ENCODE measurements at places on chromosomes 1 and 21.

GRCh38 chr21:25456672-25457071 is 150.6 kb downstream of the MRPL39 start:
- DNase-seq = no peak

GRCh38 chr21:27477296-27477695 is 510.4 kb upstream of the ADAMTS5 start:
- DNase-seq = peak; percentile 73

GRCh38 chr1:1061682-1062345 is 12.3 kb downstream of the RNF223 start:
- DNase-seq = no peak

DNA sequence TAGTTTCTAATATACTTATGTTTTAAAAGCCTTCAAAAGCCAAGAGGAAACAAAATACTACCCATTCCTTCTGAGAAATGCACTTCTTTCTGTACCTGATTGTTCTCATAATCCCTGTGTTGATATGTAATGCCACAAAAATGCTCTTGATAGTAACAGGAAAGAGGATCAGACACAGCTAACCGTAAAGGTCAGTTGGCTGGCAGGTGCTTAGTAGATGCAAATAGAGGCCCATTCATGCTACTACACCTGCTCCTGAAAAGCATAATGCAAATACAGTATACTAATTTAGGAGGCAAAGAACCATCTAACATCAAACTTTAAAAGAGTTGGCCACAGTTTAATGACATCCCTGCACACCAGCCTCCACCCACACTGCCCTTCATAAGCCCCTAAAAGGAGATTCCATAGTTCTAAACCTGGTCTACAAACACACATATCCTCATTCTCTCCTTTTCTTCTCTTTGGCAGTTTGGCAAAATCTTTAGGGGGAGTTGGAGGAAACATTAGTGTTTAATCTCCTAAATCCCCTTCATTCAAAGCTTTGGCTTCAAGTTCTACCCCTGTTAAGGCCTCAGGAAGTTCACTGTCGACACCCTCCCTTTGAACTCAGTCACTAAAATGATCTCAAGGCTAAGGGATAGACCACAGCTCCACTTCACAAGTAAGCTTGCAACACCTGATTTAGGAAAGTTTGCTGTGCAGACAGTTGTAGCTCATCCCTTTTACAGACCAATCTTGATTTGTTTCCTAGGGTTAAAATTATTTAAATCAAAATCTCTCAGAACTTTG is 2.9 kb upstream of the CD46 start:
- DNase-seq = no peak

GRCh38 chr1:34278211-34278610 is 101.5 kb downstream of the C1orf94 start:
- no peak for DNase-seq

DNA sequence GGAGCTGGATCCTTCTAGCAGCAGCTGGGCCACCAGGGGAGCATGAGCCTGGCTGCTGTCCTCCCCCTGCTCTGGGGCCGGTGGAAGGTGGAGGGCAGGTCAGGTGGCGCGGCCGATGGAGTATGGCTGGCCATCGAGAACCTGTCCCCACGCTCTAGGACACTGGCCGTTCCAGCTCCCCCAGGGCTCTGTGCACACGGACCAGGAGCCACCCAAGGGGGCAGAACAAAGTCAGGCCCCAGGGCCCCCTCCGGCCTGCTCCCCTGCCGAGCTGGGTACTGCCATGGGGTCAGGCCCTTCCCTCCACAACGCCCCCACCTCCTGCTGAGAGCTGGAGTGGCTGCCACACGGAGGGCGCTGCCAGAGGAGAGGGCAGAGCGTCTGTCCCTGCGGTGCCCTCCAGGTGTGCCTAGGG is 4.5 kb upstream of the PLCH2 start:
- DNase-seq = no peak
